Spinal cord (tissue), 10 donors: ENCODE measurements at places on chromosomes 11 and 22.
A peak's percentile ranks its signal among the peaks of the same experiment; 100 is the strongest.

DNA sequence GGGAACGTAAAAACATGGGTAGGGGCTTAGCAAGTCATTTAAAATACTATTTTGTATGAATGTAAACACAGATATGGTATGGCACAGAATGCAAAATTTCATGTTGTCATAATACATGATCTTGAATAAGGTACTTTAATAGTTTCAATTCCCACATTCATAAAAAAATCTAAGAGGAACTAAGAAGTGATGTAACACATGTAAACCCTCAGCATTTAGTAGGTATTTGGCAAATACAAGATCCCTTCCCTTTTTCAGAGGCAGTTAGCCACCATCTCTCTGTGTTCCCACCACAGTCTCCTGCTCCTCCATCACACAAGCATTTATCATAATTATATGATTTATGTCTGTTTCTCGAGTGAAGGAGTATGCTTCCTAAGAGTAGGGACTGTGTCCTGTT lies 251.8 kb downstream of the TENM4 start:
- no peak for DNase-seq

- no peak for DNase-seq
Measured at GRCh38 chr22:19895160-19895849, 40.6 kb upstream of the GNB1L start.

DNA sequence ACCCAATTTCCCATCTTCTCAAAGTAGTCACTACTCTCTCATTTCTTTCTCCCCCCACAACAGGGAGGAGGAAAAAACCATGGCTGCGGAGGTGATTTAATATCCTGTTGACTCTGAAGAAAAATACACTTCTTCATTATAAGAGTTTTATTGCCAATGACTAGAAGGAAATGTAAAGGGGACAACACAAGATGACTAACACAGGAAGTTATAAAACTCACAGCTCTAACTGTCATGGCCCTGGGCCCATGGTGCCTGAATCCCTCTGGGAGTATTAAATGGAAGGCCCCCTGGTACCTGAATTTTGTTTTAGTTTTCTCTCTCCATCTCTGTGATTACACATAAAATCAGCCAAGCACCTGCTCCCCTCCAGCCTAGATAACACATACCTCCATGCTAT lies 352.8 kb upstream of the FAT3 start:
- no peak for DNase-seq

DNA sequence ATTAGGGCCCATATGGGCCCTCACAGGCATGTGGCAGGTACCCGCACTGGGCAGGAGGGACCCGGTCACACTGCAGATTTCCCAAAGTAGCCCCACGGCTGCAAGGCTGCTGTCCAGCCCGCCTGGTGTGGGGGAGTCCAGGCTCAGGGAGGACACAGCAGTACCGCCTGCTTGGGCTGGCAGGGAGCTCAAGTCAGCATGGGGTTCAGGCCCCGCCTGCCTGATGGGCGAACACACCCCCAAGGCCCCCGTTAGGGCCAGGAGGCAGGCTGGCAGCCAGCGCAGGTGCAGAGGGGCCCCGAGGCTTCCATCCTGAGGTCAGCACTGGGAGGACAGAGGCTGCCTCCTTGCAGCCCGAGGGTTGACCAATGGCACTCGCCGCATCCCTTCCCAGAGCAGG lies 5.5 kb downstream of the ZDHHC8 start:
- no peak for DNase-seq

DNA sequence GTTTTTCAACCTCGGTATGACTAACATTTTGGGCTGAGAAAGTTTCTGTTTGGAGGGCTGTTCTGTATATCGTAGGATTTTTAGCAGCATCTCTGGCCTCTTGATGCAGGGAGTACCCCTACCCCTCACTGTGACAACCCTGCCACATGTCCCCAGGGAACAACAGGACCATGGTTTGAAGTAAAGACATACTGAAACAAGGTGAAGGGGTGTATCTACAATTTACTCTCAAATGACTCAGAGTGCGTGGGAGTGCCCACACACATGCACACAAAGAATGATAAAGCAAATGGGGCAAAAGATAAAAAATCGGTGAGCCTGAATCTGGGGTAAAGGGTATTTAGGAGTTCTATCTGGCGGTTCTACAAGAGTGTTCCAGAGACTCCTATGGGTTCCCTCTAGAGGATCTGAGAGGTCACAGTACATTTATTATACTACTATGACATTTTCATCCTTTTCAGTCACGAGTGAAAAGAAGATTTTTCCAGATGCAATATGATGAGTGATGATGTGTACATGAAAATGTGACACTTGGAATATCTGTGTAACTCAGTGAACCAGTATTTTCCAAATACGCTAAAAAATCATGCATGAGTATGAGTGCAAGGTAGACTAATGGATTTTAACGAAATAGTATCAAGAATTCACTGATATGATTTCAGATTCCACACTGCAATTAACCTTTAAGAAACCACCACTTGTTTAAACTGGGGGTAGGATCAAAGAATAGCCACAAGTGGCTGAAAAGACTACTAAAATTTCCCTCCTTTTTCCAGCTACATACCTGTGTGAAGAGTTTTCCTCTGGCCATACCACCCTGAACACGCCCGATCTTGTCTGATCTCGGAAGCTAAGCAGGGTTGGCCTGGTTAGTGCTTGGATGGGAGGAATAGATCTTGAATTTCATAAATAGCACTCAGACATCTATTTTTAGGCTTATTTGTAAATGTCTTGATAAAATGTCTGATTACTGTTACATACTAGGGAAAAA lies 56.3 kb upstream of the YPEL1 start:
- DNase-seq: no peak

GRCh38 chr11:18492888-18493287 lies 33.9 kb downstream of the TSG101 start:
- DNase-seq: no peak

- DNase-seq: no peak
Measured at GRCh38 chr11:65887723-65888162, 528 bp downstream of the FIBP start.

DNA sequence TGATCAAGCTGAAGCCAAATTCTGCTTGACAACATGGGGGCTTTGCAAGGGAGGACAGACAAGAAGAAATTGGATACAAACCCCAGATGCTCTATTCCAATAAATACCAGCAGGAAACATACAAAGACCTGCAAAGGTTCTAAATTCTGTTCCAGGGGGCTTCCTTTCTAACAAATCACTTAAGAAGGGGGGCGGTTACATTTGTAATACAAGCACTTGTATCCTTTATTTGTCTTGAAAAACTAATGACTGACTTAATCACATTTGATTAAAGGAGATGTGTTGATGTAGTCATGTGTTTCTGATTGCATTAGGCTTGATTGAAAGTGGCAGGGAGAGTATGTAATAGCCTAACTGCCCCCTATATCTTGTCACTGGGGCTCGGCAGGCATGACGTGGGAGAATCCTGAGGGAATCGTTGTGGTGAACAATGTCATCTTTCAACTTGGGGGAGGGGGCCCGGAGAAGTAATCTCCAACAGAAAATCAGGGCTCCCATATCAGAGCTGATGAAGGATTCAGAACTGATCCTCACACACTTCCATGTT lies 361.7 kb downstream of the INSC start:
- peak; percentile 54 for DNase-seq

GRCh38 chr11:65716774-65717405 lies 3.7 kb downstream of the RNASEH2C start:
- DNase-seq: no peak
